ENCODE measurements at places on chromosomes 3 and 15.

- no peak for DNase-seq
Observed at GRCh38 chr15:65377976-65378366, at the start of gene IGDCC3. Gene IGDCC3 (minus strand): TSS chr15:65378002. CDS start chr15:65377788, 214 bp downstream.

DNA sequence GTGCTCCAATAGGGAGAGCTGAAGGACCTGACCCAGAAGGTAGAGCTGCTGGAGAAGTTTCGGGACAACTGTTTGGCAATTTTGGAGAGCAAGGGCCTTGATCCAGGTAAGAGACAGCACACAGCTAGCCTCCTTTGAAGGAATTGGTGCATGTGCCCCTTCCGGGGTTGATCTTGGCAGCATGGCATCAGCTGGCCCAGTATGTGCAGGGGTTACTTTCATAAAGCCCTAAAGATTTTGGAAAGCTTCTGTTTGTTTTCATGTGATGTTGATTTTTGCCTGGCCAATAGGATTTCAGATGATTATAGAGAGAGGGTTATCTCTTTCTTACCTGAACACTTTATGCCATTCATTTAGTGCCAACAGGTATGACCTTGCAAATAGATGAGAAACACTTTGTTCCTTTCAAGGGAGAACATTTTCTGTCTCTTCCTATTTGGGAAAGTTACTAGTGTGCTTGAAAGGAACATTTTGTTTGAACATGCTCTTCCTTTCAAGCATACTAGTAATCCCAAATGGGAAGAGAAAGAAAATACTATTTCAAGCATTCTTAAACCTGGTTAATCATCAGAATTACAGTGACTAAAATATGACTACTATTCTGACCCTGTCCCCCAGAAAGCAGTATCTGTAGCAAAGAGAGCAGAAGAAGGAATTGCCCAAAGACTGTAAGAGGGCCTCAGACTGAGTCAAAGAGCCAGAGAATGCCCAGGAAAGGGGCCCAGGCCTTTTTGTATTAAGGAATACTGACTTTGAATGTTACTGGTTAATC lies 7.5 kb downstream of the KNSTRN start:
- no peak for DNase-seq

DNA sequence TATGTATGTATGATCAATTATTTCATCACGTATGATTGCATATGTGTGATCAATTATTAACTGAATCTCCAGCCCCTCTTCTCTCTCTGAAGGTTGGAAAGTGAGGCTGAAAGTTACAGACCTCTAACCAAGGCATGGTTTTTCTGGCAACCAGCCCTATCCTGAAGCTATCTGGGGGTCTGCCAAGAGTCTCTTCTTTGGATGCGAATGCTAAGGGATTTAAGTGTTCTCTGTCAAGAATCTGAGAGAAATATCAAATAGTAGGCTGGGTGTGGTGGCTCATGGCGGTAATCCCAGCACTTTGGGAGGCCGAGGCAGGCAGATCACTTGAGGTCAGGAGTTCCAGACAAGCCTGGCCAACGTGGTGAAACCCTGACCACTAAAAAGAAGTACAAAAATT lies 8.1 kb downstream of the NKTR start:
- DNase-seq: no peak

DNA sequence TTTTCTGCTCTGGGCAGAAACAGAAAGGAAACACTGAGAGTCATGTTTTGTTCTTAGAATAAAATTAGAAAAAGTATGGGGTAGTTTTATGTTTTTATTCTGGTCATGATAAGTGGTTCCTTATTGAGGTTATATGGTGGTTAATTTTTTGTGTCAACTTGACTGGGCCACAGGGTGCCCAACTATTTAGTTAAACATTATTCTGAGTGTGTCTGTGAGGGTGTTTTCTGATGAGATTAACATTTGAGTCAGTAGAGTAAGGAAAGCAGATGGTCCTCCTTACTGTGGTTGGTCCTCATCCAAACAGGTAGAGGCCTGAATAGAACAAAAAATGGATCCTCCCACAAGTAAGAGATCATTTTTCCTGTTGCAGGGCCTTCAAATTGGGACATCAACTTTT lies 98.9 kb downstream of the C3orf38 start:
- DNase-seq: no peak

DNA sequence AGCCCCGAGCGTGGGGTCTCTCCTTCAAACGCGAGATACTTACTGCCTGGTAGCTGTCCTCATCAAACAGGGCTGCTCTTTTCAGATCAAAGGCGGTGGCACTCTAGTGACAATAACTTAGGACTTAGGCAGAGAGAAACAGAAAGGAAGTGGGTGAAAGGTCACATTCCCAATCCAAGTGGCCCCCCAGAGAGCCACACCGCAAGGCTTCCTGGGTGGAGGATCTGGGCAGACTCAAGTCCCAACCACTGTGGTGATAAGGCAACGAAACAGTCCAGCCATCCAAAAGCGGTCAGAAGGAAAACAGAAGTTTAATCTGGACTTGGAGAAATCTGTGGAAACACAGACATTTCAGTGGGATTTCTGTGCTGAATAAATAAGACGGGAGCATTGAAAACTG lies 227.2 kb downstream of the ADAMTS17 start:
- DNase-seq: no peak

- no peak for DNase-seq
Observed at GRCh38 chr3:42019144-42019952, 57.4 kb upstream of the ULK4 start.

DNA sequence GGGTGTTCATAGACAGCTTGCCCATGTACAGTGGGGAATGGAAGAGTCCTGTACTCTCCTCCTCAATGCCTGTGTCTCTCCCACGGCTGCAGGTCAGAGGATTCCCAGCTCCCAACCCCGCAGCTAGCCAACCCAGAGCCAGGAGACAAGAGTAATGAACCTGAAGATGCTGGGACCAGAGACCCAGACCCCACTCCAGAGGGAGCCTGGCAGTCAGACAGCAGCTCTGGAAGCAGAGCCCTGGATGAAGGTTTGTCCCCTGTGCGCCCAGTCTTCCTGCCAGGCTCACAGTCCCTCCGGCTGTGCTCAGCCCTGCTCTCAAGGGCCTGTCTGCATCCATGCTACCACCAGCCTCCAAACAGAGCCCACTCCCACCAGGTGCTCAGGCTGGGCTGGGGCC lies 29.5 kb downstream of the EFCC1 start:
- no peak for DNase-seq

GRCh38 chr3:1908651-1909445 lies 189.8 kb upstream of the CNTN4 start:
- no peak for DNase-seq

GRCh38 chr3:146621723-146622122 lies 16.6 kb upstream of the PLSCR5 start:
- DNase-seq: no peak

Data from NCI-H2171 treated with DMSO at 0.1 percent for 48 hours (cell line).